Fibroblast of villous mesenchyme (primary cell): ENCODE measurements at places on chromosomes 11 and 22. TPM values are rescaled to one million over a fixed set of nuclear protein-coding genes. Genes with fewer than 3 reads are reported as not detected.

TMPRSS4 gene
- not detected in 2 replicates for total RNA-seq

SULT4A1 gene
- total RNA-seq, result not detected in 2 replicates

OR10A6 gene
- total RNA-seq, result under 0.01 TPM in 1 of 2 replicates, not detected in the other

OSBP2 gene
- total RNA-seq, result 0.43 and 0.97 TPM in 2 replicates

MIAT gene
- 0.97 and 1.3 TPM in 2 replicates for total RNA-seq

ARHGAP8 gene
- under 0.01 and 0.97 TPM in 2 replicates for total RNA-seq

DNA sequence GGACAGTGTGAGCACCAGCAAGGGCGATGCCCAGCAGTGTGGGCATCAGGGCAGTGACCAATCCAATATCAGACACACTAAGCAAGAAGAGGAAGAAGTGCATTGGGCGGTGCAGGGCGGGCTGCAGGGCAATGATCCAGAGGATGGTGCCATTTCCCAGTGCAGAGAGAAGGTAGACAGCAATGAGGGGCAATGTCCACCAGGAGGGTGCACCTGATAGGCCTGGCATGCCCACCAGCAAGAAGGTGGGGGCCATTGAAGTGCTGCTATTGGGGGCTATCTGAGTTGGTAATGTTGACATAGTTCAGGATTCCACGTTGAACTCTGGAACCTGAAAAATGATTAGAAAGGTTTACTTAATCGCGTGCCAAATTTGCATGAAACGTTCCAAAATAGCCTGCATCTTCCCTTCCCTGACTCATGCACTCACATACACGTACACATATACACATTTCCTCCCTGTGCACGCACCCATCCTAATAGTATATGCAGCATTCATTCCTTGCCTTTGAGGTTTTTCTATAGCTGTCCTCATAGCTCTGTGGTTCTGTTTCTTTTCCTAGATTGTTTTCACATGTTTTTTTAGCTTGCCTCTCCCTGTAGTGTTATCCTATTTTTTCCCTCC is at the start of gene OR51S1:
Gene OR51S1, minus strand, starts transcription at position 301 of the 625 bp plus-strand sequence. Its CDS starts 0 bp downstream, at position 301.
- no peak for DNase-seq

- DNase-seq, result no peak
These were observed 2.4 kb upstream of the SLC25A22 start for GRCh38 chr11:800473-800872.

DNA sequence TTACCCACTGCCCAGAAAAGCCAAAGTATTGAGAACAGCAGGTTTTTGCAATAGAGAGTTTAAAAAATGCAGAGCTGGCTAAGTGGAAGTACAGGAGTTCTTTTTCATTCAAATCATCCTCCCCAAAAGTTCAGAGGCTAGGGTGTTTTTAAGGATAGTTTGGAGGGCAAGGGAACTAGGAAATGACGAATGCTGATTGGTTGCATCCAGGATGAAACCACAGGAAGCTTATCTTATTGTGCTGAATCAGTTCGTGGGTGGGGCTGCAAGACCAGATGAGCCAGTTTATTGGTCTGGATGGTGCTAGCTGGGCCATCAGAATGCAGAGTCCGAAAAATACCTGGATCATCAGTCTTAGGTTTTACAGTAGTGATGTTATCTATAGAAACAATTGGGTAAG is 1427.1 kb downstream of the LRRC4C start:
- no peak for DNase-seq

- DNase-seq, result no peak
These were observed 9.0 kb upstream of the APOBEC3A start for GRCh38 chr22:38948181-38948940.

DNA sequence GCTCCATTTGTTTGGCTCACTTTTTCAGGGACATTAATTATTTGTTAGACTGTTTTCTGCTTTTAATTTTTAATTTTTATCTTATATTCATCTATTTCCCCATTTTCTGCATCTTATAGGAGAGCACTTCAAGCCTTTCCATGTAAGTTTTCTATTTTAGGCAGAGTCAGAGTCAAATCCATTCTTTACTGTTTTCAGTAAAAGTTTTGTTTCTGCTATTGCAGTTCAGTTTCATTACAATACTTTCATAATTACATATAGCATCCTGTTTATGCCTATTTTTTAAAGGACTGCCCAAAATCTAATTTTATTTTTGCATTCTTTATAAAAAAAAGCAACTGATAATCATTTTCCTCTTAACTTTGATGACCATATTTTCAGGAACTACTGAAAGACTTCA is 3.8 kb upstream of the OR10A5 start:
- DNase-seq, result no peak

GRCh38 chr11:28627690-28628255 is 519.6 kb downstream of the METTL15 start:
- no peak for DNase-seq

DNA sequence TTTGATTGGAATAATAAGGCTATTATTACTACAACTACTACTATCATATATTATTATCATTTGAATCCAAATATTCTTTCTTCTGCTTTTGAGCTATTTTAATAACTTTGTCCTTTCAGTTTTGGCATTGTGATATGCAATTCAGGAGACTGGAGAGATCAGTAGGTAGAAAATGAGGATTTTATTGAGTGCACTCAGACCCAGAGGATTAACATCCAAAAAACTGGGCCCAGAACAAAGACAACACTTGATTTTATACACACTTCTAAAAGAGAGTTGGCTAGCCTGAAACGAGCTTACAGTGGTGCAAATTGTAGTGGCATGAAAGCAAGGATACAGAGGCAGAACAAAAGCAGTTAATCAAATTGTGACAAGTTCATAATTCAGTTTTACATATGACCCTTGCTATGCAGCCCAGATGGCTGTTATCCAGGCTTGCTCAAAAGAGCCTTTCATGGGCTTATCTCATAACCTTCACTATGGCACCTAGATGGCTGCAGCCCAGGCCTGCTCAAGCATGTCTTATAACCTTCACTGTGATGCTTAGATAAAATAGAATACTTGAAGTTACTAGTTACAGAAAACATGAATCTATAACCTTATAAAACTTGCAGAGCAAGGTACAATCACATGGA is 796.3 kb upstream of the RAG2 start:
- DNase-seq, result peak; percentile 2

DNA sequence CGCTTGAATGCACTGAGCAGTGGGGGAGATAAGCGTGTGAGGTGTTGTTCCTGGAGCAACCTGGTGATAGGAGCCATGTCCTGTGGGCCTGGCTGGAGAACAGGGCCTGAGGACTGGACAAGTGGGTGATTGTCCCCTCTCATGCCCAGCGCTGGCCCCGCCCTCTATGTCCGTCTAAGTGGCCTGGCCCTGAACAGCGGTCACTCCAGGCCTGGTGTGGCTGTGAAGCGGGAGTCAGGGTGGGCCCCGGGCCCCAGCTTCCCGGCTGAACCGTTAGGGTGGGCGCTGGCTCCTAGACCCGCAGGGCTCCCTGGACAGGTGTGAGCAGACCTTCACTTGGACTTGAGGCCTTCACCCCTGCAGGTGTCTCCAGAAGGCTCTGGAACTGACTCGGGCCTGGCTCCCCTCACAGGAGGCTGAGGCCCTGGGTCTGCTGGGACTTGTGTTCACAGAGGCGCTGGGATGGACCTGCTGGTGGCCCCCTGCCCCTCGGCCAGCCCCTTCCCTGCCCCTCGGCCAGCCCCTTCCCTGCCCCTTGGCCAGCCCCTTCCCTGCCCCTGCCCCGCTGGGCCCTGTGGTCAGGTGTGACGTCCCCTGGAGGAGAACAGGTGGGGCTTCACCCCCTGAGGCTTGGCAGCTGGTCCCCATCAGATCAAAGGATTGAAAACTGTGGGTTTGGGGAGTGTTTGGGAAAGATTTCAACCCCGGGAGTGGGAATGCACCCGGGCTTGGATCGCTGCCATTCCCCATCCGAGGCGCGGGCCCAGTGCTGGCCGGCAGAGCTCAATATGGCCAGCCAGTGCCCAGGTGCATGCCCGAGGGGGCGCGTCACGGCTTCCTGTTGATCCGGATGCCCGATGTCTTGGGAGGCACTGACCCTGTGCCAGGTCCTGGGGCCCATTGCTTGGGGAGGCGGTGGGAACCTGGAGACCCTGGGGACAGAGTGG is 3.2 kb upstream of the MUC6 start:
- no peak for DNase-seq

DNA sequence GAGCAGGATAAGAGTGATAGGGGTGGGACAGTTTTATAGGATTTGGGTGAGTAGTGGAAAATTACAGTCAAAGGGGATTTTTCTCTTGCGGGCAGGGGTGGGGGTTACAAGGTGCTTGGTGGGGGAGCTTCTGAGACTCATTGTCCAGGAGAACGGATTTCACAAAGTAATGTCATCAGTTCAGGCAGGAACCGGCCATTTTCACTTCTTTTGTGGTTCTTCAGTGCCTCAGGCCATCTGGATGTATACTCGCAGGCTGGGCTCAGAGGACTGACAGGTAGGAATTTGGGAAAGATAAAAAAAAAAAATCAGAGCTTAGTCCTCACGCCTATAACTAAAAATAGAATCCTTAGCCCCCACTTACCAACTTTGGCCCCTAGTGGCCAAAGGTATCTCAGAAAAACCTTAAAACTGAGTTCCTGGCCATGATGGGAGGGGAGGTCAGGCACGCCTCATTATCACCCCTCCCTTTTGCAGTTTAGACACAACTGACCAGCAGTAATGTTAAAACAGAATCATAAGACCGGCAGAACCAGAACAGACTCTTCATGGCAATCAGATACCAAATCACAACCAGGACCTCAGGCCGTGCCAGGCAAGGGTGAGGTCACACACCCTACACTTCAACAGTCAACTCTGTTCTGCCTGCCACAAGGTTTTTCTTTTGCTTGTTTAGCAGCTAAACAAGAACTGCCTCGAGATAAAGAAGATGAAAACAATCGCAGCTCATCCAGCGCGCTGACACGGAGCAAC is 8.9 kb upstream of the APOBEC3G start:
- DNase-seq, result no peak

DNA sequence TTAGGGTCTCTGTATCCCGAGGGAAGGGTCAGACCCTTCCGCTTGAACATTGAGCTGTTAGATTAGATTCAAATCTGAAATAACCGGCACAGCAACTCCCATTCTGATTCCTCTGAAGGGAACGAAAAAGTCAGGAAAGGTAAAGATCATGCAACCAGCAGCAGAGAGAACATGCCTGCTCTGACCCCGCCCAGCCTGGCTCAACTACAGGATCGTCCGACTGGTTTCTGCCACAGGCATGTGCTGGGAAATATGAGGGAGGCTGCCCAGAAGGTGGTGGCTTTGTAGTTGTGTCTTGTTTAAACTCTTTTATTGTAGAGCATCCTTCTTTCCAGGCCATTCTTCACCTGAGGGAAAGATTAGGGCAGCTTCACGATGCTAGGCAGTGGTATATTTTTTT is 5.0 kb upstream of the MTNR1B start:
- DNase-seq, result no peak

DNA sequence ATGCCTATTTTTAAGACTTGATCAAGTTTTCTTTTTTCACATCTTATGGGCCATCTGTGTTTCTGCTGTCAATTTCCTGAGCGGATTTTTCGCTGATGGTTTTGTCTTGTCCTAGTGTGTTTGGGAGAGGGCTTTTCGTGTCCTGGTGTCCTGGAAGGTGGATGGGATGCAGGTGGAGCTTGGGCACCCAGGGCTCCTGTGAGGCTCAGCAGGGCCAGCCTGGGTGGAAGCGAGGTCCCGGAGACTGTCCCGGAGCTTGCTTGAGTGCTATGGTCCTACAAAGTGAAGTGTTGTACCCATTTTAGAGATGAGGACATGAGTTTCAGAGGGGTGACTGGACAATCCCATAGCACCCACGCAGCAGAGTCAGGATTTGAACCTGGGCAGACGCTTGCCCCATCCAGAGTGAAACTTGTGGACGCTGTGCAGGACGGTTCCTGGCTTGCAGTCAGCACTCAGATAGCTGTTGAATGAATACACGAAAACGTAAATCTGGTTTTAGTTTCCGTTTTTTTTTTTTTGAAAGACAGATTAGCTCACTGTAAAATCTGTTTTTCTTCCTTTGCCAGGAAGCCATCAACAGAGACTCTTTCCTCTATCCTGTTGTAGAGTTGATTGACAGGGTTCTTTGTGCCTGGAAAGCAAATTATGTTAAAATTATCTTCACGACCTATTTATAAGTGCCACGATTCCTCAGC is 64.1 kb downstream of the TBC1D22A start:
- DNase-seq, result no peak

DNA sequence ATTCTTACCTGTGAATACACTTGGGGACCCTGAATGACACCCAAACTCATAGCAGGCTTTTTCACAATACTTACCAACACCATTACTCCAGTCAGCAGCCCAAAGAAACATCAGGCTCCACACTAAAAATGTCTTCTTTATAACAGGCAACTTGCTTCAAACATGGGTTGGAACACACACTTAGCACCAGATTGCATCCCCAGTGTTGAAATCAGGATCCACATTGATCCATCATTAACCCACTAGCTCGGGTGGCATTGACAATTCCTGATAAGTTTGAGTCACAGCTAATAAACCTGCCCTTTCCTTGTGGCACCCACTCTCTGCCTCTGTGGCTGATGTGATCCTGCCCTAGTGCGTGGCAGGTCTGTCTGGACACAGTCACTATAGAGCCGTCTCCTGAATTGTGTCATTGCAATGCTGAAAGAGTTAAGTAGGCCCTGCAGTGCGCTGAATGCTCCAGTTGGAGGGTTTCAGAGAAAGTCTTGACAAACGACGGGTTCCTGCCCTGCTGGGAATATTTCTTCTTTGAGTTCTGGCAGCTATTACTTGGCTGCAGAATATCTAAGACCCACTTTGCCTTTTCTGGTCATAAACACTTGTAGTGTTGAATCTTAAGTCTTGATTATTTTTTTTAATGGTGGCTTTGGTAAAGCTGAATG is 19.6 kb upstream of the C11orf96 start:
- no peak for DNase-seq

- no peak for DNase-seq
These were observed 780 bp upstream of the TMEM218 start for GRCh38 chr11:125112208-125112604.

DNA sequence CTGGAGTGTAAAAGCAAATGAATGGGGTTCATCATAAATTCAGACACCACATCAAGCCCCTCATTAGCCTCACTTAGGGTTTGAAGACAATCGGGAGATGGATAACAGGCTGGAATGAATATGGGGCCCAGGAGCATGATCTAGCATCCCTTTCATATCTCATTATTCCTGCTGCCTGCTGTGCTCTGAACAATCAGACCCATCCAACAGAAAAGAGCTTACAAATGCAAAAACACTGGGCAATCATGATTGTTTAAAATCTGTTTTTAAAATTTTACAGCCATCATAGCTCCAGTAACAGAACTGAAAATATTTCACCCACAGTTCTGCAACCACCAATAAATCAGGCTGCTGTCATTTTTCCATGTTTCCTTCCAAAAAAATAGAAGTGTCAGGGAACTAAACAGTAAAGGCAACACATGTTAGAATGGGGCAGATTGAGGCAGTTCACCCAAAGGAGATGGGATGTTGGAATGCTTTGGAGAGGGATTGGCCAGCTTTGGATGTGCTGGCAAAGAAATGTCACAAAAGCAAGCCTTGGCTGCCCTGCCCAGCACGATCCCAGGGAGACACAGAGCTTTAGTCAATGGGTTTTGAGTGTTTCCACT is 47.8 kb upstream of the BMAL1 start:
- no peak for DNase-seq

GRCh38 chr11:79564288-79564925 is 123.6 kb upstream of the TENM4 start:
- no peak for DNase-seq

DNA sequence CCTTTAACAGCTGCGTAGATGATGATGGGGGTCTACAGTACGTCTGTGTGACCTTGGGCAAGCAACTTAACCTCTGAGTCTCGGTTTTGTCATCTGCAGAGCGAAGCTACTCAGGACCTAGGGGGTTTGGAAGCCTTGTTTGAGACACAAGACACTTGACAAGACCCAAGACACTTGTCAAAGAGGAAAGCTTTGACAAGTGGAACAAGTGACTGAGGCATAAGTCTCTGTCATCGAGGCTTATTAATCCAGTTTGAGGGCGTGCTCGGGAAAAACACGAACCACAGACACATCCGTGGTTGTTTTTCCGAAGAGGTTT is 732 bp upstream of the PC start:
- no peak for DNase-seq
